ENCODE measurements at places on chromosomes 5 and 9.

DNA sequence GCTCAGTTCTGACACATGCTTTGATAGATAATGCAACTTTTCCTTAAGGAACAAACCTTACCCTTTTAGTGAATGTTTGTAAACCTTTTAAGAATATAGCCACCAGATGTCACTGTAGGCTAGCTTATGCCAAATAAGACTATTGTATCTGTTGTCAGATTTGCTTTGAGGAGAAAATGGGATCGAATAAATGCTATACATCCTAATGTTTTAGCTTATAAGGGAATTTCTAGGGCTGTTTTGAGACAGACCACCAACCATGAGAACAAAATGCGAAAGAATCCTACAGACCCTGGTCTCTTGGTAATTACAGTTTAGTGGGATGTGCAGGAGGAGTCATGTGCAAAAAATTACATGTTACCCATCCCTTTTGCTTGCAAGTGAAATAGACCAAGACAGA, 127.6 kb upstream of the NMUR2 start:
- no peak for DNase-seq

GRCh38 chr5:3343211-3343610, 252.4 kb upstream of the IRX1 start:
- no peak for DNase-seq

DNA sequence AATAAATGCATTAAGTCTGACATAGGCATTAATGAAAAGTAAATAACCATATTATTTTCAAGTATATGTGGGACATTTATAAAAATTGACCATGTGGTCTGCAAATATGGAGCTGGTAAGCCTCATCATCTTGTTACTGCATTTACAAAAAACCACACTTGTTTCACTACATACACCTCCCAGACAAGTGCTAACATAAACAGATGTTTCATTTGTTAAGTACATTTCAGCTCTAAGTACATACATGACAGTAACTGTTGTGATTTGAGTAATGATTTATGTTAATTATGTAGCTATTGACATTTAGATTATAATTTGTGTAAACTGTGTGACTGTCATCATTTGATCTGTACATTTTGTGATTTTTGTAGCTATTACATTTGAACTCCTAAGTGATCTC, 13.9 kb downstream of the IDNK start:
- no peak for DNase-seq

GRCh38 chr5:3010953-3011763, 259.7 kb upstream of the IRX2 start:
- no peak for DNase-seq

- no peak for DNase-seq
Measured at GRCh38 chr9:38274800-38275199, 117.7 kb upstream of the ALDH1B1 start.

DNA sequence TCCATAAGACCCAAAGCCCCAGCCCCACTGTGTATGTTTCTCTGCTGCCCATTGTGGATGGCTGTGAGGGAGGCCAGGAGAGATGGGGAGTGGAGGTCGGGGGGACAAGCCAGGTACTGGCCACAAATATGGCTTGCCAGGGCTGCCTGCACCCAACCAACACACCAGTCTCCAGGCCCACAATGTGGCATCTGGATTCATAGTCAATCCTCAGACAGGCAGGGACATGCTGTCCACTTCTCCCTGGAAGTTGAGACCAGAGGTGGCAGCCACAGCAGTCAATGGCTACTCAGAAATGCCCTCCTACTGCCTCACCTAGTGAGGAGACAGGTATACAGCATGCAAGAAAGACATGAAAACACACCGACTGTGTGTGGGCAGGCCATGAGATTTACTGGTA, 61.2 kb upstream of the SLC25A51 start:
- no peak for DNase-seq

DNA sequence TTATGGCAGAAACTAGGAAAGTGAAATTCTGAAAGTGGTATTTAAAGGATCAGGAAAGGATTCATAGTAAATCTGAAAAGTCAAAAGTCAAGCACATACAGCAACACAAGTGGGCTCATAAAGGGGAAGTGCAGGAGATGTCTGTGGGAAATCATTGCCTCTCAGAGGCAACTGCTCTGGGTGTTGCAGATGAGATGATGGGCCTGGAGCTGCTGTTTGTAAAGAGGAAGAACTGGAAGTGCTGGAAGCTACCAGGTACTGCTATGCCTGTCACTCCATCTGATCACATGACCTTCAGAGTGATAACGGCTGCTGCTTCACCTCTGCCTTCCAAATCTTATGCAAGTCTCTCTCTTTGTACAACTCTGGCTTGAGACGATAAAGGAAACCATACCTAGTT, 55.9 kb downstream of the ADRB2 start:
- DNase-seq: no peak

DNA sequence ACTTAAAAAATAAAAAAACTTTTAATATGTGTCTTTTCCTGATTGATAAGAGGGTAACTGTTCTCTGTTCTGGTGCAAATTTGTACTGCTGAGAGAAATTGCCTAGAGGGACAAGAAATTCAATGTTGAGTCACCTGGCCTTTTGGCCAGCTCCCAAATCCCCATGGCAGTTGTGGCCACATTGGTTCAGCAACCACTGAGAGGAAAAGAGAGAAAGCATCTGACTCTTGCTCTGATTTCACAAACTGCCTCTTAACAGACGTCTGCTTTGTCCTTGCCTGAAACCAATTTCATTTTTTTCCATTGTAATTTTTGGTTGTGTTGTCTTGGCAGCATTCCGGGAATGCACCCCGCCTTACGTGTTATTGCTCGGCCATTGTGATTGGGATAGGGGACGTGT, 42.4 kb downstream of the NTRK2 start:
- DNase-seq: no peak

DNA sequence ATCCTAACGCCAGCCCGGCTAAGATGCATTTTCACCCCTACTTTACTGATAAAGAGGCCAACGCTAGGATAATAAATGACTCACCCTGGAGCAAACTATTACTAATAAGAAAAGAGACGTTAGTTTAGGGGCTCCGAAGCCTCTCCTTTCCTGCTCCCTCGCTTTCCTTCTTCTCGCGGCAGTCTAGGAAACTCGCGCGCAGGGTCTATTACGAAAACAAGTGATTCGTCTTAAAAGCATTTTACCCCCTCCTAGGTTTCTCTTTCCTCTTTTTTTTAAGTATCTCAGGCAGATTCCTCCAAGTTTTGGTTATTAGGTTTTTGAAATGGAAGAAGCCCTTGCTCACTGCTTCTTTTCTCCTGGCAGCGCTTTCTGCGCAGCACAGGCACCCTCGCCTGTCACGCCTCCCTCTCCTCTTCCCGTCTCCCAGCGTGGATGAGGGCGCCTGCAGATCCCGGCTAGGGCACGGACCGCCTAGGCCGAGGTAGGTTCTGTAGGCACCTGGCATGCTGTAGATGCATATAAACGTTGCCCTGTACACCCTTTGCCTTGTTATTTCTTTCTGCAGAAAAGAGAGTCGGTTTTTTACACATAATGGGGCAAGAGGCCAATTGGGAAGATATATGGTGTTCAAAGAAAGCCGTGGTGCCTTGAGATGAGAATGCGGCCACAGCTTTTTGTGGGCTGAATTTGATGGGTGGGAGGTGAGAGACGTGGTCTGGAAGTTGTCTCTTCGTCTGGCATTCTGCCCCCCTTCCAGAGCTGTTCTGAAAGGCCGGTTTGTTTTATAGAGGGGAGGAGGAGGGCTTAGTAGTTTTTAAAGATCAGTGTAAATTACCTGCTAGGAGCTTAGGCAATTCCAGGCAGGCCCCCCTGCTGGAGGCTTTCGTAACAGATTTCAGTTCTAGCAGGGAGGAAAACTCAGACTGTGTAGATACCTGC, 983 bp downstream of the GCNT1 start:
- DNase-seq: no peak

DNA sequence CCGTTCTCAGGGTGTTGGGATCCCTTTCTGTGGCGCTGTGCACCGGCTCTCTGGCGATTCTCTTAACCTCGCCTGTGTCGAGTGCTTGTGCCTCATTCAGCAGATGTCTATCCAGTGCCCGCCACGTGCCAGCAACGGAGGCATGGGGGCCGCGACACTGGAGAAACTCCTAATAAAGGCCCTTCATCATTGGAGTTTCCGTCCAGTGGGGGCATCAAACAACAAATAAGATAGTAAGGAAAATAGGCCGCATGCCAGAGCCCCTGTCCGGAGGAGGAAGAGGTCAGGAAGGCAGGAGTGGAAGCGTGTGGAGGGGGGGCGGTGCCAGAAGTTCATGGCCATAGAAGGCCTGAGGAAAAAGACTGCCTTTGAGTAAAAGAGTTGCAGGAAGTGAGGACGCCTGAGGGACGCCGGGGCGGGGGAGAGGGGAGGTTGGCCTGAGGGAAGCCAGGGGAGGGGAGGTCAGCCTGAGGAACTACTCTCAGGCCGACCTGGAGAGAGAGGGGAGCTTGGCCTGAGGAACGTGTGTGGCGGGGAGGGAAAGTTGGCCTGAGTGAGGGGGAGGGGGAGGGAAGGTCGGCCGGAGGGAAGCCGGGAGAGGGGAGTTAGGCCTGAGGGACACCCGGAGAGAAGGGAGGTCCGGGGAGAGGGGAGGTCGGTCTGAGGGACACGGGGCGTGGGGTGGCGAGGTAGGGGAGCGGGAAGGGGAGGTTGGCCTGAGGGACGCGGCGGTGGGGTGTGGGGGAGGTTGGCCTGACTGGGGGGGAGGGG, 82.2 kb downstream of the CACNA1B start:
- no peak for DNase-seq

DNA sequence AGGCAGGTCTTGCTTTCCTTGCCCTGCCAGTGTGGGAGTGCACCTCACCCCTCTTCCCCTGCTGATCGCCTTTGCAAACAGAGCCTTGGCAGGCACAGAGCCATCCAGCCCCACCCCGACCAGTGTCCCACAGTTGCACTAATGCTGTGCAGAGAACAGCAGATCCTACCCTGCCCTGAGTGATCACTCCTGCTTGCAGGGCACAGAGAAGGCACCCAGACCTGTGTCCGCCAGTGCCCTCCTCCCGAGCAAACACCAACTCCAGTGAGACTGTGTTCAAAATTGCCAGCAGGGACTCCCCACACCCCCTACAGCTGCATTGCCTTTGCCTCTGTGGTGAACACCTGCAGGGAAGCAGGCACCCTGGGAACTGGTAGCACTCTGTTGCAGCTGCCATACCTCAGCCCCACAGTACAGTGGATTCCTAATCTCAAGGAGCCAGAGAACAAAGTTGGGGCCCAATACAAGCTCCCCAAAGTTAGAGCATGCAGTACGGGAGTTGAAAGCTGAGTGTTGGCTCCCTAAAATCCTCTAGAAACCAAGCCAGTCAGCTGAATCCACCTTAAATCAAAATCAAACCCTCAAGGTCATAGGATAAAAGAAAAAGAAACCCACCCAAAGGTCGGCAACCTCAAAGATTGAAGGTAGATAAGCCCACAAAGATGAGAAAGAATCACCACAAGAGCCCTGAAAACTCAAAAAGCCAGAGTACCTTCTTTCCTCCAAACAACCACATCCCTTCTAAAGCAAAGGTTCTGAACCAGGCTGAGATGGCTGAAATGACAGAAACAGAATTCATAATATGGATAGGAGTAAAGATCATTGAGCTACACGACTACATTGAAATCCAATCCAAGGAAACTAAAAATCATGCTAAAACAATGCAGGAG, 92.9 kb upstream of the PIK3R1 start:
- DNase-seq: no peak

- no peak for DNase-seq
Measured at GRCh38 chr5:147170603-147171002, 64.2 kb upstream of the STK32A start.

DNA sequence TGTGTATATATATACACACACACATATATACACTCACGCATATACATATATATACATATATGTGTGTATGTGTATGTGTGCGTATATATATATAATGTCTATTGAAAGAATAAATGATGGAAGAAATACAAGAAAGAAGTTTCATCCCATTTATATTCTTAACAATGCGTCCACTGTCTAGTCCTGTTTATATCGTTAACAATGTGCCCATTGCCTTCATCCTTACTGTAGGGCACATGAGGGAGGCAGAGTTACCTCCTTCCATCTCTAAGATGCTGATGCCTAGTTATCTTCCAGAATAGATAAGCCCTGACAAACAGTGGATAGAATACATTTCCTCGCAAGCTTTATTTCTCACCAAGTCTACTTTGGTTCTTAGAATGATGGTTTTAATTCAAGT, 389.8 kb upstream of the SEMA6A start:
- DNase-seq: no peak

DNA sequence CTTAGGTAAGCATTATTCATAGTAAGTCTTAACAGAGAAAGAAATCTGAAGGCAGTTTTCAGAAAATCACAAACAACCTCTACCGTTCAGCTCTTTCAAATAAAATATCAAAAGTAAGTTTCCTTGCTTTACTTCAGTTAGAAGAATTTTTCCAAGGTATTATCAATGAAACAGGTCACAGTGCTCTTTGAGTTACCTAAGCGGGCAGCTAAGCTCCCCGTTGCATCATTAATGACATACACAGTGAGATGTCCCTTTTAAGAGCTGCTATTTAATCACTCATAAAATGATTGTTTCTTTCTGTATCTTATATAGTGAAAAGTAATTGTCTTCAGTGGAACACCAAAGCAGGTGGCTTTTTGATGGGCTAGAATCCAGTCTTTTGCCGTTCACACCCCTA, 86.2 kb upstream of the PIK3R1 start:
- DNase-seq: no peak

GRCh38 chr9:90092508-90092907, 487.7 kb downstream of the GADD45G start:
- no peak for DNase-seq

Data from stimulated activated CD8-positive, alpha-beta memory T cell treated with anti-CD3 and anti-CD28 coated beads, Interleukin-12 subunit alpha, Interleukin-12 subunit beta, amount 100 ng/mL, for 4 hours (primary cell).